ENCODE measurements at places on chromosomes 5 and 9.

DNA sequence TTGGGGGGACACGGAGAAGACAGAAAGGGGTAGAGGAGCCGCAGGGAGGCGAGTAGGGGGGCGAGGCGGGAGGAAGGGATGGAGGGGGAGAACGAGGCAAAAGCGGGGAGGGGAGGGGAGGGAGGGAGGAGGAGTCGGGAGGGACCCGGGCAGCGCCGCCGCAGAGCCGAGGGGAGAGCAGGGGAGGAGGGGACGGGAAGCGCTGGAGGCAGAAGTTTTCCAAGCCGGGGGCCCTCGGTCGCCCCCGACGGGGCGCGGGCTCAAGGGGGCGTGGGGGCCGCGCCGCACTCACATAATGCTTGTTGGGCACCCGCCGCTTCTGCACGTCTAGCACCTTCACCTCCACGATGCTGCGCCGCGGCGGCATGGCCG is 353 bp downstream of the SH3PXD2B start:
- DNase-seq: no peak

- DNase-seq: no peak
These were observed 524.5 kb upstream of the RGMB start for GRCh38 chr5:98248949-98249348.

GRCh38 chr5:96565582-96566265 is 96.5 kb upstream of the CAST start:
- DNase-seq: peak; percentile 6

- no peak for DNase-seq
These were observed 5.1 kb upstream of the CAST start for GRCh38 chr5:96657068-96657467.

DNA sequence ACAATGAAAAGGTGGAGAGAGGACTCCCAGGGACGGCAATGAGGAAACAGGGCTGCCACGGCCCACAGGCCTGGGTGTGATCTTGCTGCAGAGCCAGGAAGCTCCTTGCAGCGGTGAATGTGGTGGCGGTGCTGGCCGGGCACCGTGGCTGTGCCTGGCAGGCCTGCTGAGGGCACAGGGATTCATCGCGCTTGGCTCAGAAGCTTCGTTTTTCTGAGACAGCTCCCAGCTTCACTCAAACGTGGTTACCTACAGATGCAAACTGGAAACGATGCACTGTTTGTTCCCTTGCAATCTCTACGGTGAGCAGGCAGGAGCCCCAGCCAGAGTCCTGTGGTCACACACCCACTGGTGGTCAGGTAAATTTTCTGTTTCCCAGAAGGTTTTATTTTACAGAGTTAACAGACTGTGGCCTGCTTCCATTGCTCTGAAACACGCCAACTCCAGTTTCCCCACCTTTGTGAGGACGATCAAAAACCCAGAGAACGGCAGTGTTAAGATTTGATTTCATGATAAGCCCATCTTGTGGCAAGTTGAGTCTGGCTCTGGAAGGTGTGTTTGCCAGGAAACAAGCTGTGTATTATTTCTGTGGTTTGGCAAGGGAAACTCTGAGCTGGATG is 183.9 kb downstream of the AUH start:
- peak; percentile 31 for DNase-seq

DNA sequence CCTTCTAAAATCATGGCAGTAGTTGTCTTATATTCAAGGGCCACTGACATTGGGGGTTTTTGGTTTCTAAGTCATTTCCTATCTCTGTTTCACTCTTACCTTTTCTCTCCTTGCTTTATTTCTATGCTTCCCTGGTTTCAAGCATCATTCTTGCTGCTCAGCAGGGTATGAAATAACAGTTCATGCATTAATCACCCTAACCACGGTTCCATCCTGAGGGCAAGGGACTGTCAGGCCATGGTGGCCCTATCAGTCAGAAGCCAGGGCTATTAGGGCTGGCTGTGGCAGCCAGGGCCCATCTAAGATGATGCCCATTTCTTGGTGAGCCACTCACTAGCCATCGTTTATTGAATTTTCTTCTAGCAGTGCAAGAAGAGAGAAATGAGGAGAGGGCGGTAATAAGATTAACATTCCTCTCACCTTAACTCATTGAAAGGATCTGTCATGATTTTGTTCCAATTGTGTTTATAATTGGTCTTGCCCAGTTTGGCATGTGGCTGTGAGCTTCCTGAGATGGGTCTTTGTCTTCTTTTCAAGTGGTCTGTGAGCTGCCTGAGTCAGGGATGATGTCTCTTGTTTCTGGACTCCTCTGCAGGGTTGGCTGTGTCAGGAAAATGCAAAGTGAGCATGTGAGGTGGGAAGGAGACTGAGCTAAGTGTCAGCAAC is 45.2 kb downstream of the CYSTM1 start:
- DNase-seq: no peak

GRCh38 chr9:103894184-103894583 is 199.9 kb upstream of the SMC2 start:
- DNase-seq: no peak

DNA sequence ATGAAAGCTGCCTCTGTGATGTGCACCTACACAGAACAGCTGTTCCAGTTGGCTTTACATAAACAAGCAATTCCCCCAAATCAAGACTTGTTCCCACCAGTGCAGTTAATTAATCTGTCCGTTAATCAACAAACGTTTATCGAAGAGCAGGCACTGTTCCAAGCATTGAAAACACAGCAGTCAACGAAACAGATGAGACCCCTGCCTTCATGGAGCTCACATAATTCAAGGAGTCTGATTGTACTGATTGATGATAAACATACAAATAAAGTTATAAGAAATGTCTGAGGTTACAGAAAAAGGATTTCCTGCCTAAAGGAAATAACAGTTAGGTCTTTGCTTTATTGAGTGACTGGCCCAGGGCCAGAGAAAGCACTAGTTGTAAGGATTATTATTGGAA is 26.2 kb upstream of the PCSK5 start:
- no peak for DNase-seq

GRCh38 chr5:28014779-28015178 is 976.4 kb upstream of the CDH9 start:
- DNase-seq: no peak

- no peak for DNase-seq
These were observed 837.8 kb upstream of the CDH6 start for GRCh38 chr5:30355675-30356074.

DNA sequence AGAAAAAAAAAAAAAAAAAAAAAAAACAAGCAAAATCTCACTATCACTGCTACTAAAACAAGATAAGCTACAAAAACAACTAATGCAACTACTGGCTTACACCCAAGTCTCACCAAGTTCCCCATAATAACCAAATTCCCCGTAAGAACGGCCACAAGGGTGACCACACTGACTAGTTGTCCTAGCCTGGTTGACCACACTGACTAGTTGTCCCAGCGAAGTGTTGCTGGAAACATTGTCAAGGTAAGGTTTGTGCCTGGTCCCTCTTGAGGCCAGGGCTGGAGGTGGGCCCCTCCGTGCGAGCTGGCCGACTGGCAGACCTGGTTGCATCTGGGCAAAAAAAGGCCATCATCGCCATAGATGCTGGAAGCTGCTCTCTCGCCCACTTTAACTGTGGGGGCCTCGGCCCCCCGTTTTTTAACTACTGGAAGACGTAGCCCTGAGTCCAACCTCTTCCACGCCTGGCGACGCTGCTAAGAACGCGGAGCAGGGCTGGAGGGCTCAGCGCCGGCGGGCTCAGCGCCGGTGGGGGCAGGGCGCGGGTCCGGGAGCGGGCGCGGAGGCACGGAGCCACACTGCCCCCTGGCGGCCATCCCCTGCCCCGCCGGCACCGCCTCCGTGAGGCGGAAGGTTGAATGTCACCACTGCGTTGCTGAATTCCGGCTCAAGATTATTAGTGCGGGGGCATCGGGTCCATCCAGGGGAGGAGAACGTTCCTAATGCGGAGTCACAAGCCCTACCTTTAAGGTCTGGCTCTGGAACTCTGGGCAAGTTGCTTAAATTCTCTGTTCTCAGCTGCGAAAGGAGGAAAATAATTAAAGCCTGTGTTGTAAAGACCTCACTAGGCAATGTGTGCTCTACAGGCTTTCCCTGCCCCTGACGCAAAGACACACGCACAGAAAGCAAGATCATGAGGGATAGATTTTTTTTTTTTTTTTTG is 84.0 kb downstream of the HSD17B3 start:
- peak; percentile 80 for DNase-seq

GRCh38 chr5:2813678-2814077 is 62.2 kb upstream of the IRX2 start:
- no peak for DNase-seq

- no peak for DNase-seq
These were observed 1.7 kb downstream of the SMIM3 start for GRCh38 chr5:150780187-150780692.

- DNase-seq: peak; percentile 68
These were observed 879 bp upstream of the UBQLN1 start for GRCh38 chr9:83708515-83709158.

DNA sequence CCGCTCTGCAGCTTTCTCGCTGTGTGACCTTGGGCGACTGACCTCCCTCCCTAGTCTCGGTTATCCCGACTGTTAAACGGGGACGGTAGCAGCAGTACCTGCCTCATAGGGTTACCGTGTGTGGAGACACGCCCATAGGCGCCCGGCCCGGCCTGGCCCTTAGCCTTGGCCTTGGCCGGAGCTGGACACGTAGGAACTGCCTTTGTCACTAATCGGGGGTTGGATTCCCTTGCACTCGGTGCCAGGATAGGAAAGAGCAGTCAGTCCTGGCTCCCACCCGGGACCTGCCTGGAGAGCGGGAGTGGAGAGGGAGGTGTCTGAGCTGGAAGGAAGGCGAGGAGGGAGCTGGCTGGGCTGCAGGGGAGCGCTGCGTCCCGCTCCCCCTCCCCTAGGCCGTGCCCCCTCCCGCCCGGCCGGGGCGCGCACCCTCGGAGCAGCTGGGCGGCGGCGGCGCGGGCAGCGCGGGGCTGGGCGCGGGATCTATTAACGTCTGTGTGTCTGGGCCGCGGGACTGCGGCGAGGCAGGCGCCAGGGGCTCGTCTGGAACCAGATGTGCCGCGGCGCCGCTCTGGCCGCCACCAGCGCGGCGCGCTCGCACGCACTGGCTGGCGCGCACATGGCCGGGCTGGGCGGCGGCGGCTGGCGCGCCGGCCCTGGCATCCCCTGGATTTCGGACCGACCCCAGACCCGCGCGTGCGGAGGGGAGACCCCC is 31.7 kb downstream of the PRRX2 start:
- no peak for DNase-seq

GRCh38 chr9:110969971-110970386 is 68.3 kb downstream of the LPAR1 start:
- DNase-seq: no peak

GRCh38 chr9:16442622-16443021 is 427.8 kb downstream of the BNC2 start:
- no peak for DNase-seq

DNA sequence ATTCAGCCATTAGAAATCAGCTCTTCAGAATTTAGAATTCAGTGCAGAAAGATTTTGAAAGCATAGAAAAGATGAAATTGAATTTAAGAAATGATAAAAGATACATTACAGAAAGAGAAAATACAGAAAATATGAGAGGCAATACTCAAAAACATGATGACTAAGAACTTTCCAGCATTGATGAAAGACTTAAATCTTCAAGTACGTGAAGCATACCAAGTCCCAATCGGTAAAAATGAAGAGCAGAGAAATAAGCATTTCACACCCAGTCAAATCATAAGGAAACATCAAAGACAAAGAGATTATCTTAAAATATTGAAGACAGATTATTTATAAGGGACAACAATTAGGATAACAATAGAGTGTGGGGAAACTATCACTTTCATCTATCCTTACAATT is 35.1 kb downstream of the MUSK start:
- DNase-seq: no peak

DNA sequence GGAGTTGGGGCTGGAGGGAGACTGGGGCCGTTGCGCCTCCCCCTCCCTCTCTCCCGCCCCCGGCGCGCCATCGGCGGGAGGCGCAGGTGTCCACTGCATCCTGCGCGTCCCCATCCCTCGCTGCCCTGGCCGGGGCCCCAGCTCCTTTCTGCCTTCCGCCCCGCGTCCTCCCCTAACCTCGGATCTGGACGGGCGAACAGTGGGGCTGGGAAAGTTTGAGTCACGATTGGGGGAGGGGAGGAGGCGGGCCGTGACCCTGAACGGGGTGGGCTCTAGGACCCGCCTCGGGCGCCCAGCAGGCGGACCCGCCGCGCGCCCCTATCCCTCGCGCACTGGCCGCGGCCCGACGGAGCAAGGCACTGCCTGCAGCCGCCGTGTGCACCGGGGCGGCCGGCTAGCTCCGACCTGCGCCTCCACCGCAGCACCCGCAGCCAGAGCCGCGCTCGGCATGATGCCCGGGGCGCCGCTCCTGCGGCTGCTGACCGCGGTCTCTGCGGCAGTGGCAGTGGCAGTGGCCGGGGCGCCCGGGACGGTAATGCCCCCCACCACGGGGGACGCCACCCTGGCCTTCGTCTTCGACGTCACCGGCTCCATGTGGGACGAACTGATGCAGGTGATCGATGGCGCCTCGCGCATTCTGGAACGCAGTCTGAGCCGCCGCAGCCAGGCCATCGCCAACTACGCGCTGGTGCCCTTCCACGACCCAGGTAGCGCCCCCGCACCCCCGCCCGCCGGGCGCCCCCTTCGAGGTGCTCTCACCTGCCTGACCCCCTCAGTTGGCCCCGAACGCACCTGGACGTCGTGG is at the start of gene HMCN2:
Gene HMCN2 (plus strand): TSS at position 330 of the 805 bp plus-strand sequence. CDS start 119 bp downstream, at position 449.
- DNase-seq: no peak

DNA sequence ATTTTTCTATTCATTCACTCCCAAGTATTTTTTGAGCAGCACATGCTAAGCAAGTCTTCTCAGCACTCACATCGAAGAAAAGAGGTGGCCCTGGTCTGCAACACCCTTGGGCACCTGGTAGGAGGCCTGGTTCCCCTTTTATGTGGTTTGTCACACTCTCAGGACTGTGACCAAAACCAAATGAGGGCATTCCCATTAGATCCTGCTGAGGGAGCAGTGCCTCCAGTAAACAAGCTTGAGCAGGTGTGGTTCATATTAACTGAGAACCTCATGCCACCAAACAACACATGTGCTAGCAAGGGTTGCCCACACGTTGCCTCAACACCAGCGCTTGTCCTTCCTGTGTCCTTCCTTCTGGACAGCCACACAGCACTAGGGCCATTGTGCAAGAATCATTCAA is 26.9 kb upstream of the SYK start:
- DNase-seq: no peak

GRCh38 chr9:27430750-27431535 is 93.1 kb upstream of the IFNK start:
- DNase-seq: no peak

DNA sequence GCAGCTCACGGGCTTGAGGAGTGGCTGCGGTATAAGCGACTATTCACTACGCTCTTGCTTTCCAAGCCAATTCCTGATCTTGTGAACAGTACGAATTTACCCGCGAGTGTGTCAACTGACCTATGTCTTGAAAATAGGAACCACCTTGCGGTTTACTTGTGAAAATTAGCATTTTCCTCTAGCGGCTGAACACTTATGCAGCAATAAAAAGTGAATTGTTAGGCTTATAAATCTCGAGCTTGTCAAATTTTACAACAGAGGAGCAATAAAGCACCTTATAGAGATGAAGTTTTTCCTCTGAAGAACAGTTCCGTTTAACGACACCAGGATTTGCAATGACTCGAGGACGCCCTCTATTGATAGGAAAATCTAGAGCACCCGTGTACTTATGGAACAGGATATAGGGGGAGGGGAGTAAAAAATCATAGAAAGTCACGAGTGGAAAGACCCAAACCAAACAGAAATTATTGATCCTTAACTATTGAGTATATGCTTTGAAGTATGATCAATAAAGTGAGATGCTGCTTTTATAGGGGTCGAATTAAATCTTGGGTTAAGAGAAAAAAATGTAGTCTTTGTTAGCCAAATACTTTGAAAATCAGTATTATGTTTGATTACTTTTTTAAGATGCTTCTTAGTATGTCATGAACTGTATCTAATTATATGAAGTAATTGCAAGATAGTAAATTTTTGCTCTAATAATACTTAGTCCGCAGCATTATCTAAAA is 1.9 kb upstream of the RGMB start:
- DNase-seq: no peak
